ENCODE measurements at places on chromosomes 4 and X.

GRCh38 chr4:128810331-128810870 is 901 bp downstream of the JADE1 start:
- no peak for DNase-seq

DNA sequence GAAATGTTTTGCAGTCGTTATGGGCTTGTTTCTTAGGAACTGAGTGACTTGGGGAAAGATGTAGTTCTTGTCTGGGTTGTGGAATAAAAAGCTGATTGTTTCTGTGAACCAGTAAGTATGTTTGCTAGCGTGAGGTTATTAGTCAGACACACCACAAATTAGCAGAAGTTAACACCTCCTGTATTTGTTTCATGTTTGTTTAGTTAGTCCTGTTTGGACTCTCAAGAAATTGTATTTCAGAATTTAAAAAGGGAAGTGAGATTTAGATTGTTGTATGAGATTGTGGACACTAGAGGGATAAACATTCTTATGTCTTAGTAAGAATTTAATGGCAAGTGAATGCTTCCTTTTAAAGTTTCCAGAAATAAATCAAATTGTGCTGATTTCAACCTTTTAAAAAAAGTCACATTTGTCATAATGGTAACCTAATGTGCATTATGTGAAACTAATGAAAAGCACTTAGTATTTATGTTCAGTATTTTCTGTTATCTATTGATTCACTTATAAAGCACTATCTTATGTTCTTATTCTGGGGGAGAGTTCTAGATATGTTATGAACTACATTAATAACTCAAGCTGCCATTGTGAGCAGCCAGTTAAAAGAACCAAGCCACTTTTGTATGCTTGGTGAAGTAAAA is 25.6 kb downstream of the ATP10D start:
- DNase-seq = no peak

GRCh38 chrX:12984603-12985319 is 9.9 kb downstream of the TMSB4X start:
- no peak for DNase-seq

DNA sequence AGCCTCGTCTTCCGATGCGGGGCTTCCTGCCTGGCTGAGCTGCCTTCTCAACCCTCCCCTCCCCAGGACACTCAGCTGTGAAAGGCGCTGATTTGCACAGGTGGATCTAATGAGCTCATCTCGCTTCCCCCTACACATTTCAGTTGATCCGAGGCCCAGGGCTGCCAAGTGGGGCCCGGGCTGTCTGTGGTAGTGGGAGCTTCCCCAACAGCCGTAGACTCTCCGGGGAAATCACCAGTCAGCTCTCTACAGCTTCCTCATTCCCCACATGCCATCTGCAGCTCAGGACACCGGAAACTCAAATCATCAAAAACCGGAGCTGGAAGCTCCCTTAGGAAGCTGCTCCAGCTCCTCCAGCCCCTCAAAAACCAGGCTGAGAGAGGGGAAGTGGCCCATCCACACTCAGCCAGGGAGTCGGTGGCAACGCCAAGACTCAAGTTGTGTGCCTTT is 56.2 kb downstream of the SMIM20 start:
- no peak for DNase-seq

DNA sequence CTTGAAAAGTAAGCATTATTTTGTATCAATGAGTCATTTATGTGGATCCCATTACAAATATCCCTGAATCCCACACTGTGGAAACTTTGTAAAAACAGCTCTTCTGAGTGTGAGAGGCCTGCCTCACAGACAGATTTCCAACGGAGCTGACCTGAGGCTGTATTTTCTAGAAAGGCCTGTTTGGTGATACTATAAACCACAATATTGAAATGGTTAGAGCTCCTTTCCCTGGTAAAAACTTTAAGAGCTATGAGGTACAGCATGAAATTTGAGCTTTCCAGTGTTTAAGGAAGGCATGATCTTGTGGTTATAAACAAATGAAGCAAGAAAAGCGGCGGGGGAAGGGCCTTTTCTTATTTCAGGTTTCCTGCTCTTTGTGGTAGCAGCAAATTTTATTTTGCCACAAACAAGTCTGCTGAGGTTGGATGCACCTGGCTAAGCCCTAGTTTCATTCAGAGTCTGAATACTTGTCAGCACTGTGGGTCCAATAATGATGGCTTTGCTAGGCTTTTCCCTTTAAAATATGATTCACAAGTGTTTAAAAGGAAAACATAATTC is 86.8 kb upstream of the ETNPPL start:
- DNase-seq = no peak

GRCh38 chrX:152861826-152862225 is 31.0 kb downstream of the NSDHL start:
- no peak for DNase-seq

- DNase-seq = no peak
Measured at GRCh38 chr4:189202182-189202868, 738.3 kb upstream of the FRG1 start.

GRCh38 chr4:78829296-78829695 is 53.1 kb downstream of the BMP2K start:
- DNase-seq = no peak

DNA sequence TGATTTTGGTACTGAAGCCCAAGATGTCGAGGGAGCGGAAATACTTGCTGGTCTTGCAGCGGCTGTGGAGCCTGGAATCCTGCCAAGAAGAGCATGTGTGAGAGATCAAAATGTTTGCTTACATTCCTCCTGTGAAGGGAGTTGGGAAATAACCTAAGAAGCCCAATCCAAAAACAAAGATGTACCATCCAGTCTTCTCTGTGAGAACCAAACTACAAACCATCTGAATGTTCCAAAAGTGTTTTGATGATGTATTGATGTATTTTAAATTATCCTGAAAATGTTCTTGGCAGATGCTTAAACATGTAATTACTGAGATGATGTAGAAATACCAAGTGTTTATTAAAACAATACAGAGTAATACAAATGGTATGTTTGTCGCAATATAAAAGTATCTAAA is 10.1 kb upstream of the ADH1A start:
- DNase-seq = no peak

DNA sequence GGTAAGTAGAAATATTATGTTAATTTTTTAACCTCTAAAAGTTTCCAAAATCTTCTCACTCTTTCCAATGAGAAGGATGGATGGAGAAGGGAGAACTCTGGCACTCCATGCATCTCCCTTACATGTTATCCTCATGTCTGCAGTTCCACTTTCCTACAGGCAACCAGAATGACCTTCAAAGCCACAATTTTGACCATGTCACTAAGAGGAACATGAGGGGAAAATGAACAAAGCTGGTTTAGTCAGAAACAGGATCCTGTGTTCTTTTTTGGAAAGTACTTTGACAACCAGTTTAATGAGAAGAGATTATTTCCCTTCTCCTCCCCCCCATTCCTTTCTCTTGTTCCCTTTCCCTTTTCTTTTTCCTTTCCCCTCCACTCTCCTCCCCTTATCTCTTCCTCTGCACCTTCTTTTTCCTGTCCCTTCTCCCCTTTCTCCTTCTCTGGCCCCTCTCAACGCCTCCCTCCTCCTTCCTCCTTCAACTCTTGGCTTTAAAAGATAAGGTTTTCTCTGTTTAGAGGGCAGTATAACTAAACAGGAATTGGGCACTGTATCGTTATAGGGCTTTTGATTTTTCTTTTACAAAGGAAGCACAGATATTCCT is 42.5 kb downstream of the DTHD1 start:
- DNase-seq = no peak

DNA sequence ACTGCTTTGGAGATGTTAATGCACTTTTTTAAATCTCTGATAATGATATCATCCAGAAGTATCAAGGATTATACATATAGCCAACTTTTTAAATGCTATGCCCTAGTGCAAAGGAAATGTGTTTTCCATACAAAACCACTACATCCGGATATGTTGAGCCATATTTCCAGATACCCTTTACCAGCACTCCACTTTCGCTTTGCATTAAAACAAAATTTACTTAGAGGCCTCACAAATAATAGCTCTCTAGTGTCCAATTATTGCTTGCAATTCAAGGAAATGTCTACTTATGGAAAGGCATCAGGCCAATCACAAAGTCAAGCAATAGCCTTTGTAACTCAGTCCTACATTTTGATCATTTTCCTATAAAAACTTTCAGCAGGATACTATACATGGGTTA is 1072.8 kb upstream of the INTU start:
- no peak for DNase-seq

DNA sequence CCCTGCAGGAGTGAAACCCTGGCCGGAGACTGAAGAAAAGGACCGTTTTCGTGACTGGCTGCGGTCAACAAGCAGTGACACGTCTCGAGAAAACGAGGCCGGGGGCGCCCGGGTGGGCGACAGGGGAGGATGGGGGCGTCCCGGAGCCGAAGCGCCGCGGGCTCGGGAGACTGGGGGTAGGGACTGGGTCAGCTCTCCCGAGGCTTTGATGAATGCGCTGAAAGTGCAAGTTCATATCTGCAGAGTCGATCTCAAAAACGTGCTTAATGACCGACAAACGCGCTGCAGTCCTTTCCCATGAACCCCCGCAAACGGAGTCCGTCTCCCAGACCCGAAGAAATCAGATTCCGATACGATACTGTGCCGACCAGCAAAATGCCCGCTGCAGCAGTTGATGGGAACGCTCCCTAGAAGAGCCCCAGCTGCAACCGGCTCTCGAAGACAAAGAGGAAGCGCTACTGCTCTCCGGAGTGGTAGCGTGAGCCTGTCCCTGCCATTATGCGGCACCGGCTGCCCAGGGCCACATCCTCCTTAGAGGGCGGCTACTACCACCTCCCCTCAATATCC is 806 bp upstream of the CD99L2 start:
- peak; percentile 0 for DNase-seq

DNA sequence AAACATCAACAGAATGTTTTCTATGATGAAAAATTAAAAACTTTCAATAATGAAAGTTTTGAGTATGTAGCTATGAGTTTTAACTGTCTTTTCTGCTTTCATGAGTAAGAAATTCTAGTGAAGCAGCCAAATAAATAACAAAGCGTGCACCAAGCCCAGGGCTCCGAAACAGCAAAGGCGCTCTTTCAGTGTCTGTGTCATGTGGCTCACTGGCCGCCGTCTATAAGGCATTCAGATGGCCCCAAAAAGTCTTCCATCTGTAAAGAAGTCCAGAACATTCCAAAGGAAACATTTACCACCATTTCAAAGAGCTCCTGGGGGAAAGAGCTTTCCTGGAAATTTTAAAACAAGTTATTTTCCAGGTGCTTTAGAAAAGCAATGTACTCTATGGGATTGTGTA is 139.9 kb downstream of the AFAP1 start:
- no peak for DNase-seq

DNA sequence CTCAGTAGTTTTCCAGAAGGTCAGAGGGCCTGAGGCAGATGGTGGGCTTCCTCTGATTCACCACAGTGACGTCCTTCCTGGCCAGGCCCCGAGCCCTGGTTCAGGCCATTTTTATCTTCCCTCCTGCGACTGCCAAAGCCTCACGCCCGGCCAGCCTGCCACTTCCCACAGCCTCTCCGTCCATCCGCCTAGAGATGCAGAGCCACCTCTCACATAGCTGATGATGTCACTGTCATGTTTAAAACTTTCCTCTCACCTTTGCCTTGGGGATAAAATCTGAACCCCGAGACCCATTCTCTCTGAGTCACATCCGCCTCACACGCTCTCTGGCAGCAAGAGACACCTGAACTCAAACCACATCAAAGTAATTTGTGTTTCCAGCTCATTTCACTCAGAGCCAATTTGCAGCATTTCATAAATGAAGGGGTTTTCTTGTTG is 175.3 kb downstream of the QDPR start:
- DNase-seq = peak; percentile 44

GRCh38 chr4:173024203-173024602 is 144.4 kb upstream of the GALNT7 start:
- no peak for DNase-seq

DNA sequence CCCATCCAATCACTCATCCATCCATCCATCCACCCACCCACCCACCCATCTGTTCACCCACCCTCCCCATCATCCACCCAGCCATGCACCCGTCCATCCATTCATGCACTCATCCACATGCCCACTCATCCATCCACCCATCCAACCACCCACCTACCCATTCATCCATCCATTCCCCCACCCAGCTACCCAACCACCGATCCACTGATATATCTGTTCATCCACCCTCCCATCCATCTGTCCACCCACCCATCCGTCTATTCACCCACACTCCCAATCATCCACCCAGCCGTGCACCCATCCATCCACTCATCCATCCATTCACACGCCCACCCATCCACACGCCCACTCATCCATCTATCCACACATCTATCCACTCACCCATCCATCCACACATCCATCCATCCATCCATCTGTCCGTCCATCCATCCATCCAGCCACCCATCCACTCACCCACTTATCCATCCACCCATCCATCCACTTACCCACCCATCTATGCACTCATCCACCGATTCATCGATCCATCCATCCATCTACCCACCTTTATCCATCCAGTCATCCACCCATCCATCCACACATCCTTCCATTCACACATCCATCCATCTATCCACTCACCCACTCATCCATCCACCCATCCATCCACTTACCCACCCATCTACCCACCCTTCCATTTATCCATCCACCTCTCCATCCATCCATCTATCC is 28.4 kb downstream of the ASMTL start:
- DNase-seq = no peak

DNA sequence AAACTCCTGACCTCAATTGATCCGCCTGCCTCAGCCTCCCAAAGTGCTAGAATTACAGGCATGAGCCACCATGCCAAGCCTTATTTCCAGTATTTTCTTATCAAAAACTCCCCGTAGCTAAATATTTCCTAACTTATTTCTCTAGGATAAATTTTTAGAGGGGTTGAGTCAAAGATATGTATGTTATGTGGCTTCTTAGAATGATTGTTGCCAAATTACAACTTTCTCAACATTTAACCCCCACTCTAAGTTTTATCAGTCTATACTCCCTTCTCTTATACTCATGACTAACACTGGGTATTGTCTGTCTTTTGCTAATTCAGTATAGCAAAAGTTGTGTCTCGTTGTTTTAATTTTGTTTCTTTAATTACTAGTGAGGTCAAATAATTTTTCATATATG is 187.7 kb upstream of the LNX1 start:
- no peak for DNase-seq

DNA sequence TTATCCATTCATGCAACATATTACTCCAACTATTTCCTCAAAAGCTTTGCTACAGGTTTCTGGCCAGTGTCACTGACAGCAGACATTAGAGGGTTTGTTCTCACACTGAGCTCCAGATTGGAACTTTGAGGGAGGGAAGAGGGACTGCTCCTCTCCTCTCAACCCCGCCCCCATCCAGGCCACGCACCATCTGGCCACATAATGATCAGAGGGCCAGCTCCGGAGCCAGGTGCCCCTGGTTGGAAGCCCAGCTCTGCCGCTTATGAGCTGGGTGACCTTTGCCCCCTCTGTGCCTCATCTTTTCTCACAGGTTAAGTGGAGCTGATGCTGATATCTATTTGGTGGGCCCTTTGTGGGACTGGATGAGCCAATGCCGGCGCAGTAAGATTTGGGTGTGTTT is 55.8 kb downstream of the C4orf50 start:
- DNase-seq = no peak
